Stimulated activated CD8-positive, alpha-beta memory T cell treated with anti-CD3 and anti-CD28 coated beads, Interleukin-4, amount 100 ng/mL, for 4 hours (primary cell): ENCODE measurements at places on chromosomes 1 and 21.

GRCh38 chr1:218828125-218828650, 345.5 kb upstream of the LYPLAL1 start:
- no peak for DNase-seq

DNA sequence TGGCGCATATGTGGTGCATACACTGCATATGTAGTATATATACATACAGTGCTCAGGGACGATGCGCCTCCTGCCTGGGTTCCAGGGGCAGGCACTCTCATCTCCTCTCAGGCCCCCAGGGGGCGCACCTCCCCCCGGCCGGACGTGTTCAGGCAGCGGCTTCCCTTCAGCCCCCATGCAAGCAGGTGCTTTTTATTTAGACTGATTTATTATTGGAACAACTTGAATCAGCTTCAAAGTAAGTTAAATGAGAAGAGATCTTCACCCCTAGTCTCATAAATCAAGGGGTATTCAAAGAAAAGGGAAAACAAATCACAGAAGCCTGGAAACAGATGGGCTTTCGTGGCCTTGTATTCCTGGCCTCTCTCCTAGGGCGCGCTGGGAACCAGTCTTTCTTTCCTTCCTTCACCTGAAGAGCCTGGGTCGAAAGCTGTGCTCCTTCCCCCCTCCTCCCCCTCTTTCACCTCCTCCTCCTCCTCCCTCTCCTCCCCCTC, 64.6 kb downstream of the UBIAD1 start:
- DNase-seq, result peak; percentile 45

DNA sequence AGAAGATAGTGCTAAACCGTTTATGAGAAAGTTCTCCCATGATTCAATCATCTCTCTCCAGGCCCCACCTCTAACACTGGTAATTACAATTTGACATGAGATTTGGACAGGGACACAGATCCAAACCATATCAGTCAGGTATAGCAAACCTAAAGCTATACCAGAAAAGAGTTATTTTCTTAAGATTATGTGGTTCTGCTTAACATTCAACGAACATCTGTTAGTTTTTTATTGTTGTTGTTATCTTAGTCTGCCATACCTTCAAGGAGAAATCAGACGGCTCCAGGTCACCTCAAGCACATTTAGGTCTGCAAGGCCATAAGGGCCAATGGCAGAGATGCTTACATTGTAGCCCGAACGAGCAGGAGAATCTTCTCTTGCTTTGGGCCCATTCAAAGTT, 89.5 kb upstream of the ETV3 start:
- no peak for DNase-seq

DNA sequence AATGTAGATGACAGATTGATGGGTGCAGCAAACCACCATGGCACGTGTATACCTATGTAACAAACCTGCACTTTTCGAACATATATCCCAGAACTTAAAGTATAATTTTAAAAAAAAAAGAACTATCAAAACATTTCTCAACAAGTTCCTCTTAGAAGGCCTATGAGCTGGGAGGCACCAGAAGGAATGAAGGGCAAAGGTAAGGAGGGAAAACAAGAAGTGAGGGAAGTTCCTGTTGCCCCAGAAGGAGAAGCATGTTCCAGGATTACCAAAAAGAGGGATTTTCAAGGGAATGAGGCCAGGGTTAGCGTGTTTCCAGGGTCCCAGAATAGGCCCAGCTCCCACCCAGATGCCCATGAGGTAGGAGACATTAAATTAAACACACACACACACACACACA, 361.0 kb downstream of the SETD4 start:
- DNase-seq, result no peak

- DNase-seq, result no peak
Measured at GRCh38 chr21:36694593-36695282, 4.2 kb upstream of the SIM2 start.

DNA sequence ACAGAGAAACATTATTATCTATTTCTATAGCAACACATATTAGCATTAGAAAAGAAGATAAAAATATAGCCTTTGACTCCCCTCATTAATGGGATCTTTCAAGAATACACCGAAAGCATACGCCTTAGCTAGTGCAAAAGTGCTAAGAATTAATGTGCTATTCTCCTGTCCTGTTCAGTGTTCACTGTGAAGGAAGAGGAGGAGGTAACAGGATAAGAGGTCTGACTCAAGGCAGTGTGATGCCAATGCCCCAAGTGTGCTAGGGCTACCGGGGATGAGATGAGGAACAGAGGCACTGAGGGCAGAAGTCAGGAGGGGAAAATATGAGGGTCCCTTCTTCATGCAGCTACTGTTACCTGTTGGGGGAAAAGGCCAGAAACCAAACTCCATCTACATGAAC, 43.5 kb downstream of the USP24 start:
- DNase-seq, result no peak

- DNase-seq, result peak; percentile 7
Measured at GRCh38 chr1:8472668-8473067, 154.8 kb downstream of the SLC45A1 start.

DNA sequence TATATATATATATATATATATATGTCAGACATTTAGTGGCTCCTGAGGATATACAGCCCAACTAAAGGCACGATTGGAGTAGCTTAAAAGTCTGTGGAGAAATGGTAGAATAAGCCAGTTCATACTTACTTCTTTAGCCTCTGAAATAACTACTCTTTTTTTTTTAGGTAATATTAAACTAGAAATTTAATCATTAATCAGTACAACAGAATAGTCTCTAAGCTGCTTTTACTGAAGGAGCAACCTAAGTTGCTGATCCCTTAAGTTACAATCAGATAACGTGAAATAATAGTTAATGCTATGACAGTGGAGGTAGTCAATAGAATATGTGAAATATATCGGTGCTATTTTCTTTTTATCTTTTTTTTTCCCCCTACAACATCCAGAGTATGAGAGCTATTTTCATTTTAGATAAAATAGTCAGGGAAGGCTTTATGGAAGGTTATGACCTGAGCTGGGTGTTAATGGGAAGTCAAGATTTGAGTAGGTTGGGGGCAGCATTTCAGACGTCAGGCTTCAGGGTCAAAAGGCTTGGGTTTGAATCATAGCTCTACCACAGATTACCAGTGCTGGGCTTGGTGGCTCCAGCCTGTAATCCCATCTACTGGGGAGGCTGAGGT, 15.6 kb downstream of the ZMPSTE24 start:
- DNase-seq, result no peak
